ENCODE measurements at places on chromosomes 11 and 22.

GRCh38 chr11:11380883-11381282 is 27.8 kb upstream of the CSNK2A3 start:
- no peak for DNase-seq

GRCh38 chr11:129145276-129145675 is 46.8 kb downstream of the ARHGAP32 start:
- no peak for DNase-seq

DNA sequence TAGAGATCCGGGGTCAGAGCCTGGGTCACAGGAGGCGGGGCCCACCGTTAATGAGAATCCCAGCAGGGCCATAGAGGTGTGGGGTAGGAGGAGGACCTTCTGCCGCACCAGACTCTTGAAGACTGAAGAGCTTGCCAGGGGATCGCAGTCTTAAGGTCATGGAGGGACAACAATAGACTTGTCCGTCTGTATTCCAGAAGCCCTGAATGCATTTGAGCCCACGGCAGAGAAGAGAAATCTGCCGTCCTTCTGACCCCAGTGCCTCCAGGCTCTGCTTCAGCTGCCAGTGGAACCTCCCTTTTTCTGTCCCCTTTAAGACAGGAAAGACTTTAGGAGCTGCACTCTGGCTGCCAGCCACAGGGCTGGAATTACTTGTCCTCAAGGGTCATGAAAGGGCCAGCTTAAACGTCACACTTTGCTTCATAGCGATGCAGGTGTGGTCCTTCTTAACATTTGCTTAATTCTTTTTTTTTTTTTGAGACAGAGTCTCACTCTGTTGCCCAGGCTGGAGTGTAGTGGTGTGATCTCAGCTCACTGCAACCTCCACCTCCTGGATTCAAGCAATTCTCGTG is 15.5 kb upstream of the ST3GAL4 start:
- DNase-seq, result no peak

- no peak for DNase-seq
Observed at GRCh38 chr11:80815752-80816453, 1375.1 kb upstream of the TENM4 start.

GRCh38 chr11:108369064-108369463 is 98.3 kb downstream of the C11orf65 start:
- no peak for DNase-seq

DNA sequence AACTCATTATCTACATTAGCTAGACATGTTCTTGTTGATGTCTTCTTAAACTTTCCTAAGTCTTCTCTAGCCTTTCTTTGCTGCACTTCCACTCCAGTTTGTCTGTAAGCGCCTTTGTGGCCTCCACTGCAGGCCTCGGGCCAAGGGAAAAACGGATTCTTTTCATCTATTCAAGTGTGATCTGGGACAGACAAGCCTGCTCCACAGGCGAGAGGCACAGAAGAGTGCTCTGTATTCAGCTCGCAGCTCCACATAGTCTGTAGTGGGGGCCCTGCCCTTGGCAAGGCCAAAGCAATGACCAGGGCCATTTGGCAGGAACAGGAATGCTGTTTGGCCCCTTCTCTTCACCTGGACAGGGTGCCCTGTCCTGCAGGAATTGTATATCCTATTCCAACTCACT is 84.1 kb upstream of the BARX2 start:
- DNase-seq, result no peak

DNA sequence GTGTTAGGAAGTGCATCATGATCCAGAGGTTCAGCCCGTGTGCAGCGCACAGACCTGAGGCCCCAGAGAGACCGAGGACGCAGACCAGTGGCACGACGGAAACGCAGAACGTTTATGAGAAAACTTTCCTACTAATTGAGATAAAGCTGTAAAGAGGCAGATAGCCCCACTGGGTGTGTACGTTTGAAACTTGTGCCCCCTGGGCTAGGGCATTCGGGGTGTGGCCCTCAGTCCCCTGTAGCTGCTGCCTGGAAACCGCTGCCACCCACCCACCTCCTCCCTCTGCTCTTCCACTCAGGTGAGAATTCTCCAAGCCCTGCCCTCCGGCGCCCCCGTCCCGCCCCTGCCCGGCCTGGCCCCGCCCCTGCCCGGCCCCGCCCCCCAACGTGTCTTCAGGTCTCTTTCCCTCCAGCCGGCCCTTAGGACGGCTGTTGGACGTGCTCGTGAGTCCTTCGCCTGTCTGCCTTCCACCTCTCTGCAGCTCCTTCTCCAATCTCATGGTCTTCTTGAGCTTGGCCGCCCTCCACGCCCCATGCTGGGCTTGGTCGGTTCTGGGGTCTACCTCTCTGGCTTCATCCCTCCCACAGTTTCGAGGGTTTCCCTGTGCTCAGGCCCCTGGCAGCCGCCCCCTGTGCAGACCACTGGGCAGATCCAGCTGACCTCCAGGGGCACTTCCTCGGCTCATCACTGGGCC is 12.1 kb downstream of the MAPK8IP2 start:
- DNase-seq, result no peak

- no peak for DNase-seq
Observed at GRCh38 chr11:5841797-5842196, at the start of gene OR52E6. Gene OR52E6 (minus strand): TSS chr11:5841897. CDS start chr11:5841897, 0 bp downstream.

DNA sequence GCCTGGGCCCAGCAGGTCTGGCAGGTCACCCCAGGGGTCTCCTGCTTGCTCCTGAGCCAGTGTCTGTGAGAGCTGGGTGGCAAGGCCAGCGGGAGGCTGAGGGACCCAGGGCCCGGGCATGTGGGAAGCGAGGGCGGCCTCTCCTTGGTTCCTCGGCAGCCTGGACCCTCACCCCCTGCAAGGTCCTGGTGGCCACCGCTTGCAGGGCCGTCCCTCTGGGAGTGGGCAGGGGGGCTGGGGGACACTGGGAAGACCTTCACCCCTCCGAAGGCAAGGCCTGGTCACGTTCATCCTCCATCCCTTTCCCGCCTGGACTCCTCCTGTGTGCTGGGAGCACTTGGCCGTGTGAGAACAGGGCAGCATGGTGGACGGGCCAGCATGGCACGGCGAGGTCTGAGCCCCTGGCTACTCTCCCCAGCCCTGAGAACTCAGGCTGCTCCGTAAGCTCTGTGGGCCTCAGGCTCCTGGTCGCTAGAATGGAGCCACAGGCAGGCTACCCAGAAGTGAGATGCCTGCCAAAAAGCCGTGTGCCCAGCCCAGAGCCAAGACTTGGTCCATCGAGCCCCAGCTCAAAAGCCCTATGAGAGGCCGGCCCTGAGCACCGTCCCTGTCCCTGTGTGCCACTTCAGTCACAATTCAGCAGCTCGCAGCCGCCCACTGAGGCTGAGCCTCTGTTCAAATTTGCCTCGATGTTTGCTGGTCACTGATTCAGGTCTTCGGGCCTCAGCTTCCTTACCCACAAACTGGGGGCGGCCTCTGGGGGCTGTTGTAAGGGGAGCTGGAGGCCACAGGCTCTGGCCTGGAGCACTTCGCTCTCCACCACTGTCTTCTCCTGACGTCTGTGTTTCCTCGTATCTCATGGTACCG is 45.0 kb downstream of the IGLL1 start:
- DNase-seq, result peak; percentile 8

DNA sequence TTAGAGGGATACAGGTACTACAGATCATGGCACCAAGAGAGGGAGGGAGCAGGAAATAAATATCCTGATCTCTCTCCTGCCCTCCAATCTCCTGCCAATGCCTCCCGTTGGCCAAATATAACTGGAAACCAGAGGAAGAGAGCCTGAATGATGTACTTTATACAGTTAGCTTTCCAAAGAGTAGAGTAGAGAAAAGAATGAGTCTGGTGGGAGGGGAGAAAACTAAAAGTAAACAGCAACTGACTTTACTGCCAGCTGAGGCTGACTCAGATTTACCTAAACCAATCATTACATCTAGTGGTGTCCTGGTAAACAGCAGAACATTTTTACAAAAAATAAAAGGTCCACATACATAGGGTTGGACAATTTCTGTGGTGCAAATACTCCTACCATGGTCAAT is 5.1 kb downstream of the MPZL3 start:
- no peak for DNase-seq

DNA sequence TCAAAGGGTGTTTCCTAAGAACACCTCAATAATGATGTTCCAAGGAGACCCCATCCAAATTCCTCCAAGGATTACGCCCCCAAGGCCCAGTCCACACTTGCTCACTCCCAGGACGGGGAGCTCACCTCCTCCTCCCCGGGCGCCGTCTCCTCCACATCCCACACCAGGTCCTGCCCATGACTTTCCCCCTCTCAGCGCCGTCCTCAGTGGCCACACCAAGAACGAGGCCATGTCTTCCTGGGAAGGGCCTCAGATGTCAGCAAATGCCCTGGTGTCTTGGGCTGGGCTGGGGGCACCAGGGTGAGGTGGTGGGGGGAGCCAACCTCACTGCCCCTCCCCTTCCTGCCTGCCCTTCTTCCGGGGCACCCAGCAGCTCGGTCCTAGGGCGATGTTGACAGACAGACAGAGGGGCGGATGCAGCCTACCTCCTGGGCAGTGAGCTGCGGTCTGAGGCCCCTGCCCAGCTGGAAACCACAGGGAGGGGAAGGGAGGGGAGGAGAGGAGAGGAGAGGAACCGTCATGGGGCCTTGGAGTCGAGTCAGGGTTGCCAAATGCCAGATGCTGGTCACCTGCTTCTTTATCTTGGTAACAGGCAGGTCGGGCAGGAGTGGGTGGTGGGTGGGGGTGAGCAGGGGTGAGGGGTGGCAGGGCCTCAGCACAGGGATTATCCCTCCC is at the start of the genes C11orf21 and TSPAN32:
Gene C11orf21 (minus strand): TSS at position 288 of the 675 bp plus-strand sequence. CDS start 110 bp downstream, at position 178.
Gene TSPAN32 (plus strand): TSS at position 383 of the 675 bp plus-strand sequence. CDS start 137 bp downstream, at position 520.
- peak; percentile 58 for DNase-seq

- DNase-seq, result no peak
Observed at GRCh38 chr11:132623511-132623910, 908.8 kb downstream of the OPCML start.

DNA sequence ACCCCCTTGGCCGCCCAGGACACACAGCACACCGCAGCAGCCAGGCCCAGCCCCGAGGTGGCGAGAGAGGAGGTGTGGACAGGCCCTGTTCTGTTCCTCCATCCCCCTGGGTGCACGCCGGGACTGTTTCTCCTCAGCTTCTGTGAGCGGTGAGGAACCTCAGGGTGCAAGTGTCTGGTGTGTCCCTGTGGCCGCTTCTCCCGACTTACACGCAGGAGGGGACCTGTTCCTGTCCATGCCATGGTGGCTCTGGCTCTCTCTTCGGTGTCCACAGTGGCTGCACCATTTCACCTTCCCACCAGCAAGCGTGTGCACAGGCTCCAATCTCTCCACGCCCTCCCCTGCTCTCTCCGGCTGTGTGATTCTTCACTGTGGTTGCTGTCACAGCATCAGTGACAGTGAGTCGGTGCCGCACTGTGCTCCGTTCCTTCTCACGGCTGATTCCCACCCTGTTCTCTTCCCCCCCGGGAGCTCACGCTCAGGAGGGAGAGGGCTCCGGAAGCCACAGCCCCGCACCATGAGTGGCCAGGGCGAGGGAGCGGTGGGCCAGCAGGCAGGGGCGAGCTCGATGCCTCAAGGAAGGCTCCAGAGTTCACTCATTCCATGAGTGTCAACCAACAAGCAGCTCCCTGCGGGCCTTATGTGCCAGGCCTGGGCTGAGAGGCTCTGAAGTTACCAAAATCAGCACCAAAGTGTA is 18.6 kb upstream of the WNT7B start:
- DNase-seq, result no peak

- no peak for DNase-seq
Observed at GRCh38 chr22:36852056-36852973, 8.5 kb upstream of the NCF4 start.

- no peak for DNase-seq
Observed at GRCh38 chr22:46723882-46724281, 14.2 kb downstream of the CERK start.

DNA sequence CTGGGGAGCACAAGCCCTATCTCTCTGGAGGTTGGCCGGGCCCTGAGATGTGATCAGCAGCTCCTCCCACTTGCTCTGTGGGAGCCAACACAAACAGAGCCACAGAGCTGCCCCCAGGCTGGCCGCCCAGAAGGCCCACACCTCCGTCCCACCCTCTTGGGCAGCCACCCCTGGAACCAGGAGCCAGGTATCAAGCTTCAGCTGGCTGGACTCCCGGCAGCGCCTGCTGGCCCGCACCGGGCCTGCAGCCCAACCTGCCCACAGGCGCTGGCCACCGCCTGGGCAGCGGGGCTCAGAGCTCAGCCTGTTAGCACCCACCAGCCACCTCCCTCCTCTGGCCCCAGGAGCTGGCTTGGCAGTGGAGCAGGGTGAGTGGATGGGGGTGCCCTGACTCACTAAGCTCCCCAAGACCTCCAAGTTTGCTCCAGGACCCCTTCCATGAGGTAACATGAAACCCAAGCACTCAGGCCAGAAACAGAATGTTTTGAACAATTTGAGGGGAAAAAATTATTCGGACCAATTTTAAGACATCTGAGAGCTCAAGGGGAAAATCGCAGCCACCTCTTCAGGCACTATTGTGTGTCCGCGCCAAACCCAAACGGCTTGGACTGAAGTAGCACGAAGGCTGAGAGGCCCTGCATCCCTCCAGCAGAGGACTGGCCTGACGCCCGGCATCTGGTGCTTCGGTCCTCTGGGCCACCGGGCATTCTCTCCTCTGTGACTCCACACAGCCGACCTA is 450.8 kb downstream of the SOX6 start:
- DNase-seq, result no peak

DNA sequence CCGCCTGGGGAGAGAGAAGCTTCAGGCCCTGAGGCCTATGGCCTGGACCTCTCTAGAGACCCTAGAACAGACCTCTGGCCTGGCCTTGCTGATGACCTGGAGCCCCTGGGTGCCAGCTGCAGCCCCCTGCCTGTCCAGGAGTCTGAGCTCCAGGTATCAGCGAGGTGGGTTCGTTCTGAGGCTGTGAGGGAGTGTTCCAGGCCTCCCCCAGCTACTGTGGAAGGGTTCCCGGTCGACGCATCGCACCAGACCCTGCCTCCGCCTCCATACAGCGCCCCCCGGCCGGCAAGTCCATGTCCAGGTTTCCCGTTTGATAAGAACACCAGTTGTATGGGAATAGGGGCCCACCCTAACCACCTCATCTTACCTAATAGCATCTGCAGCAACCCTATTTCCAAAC is 111.1 kb downstream of the KCNQ1 start:
- no peak for DNase-seq

GRCh38 chr11:41031551-41032060 is 427.8 kb downstream of the LRRC4C start:
- DNase-seq, result no peak

GRCh38 chr11:112753706-112754105 is 207.5 kb upstream of the NCAM1 start:
- DNase-seq, result no peak

DNA sequence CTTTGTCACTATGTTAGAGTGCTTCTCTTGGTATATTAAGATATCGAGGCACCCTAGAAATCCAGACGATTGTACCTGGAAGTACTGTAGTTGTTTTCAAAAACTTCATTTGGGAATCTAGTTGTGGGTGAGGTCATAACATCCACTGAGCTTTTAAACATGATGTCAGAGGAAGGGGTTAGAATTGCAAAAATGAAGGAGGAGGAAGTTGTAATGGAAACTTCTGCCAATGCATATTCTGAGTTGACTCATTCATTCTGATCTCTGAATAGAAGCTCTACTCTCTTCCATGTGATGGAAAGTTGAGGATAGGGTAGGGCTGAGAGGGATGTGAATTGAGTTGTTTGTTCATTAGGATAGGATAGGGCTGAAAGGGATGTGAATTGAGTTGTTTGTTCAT is 7.7 kb downstream of the CD44 start:
- no peak for DNase-seq

GRCh38 chr11:118438314-118438931 is 2.1 kb downstream of the KMT2A start:
- peak; percentile 44 for DNase-seq

GRCh38 chr11:105392556-105392955 is 217.3 kb upstream of the GRIA4 start:
- DNase-seq, result no peak

- no peak for DNase-seq
Observed at GRCh38 chr22:29257751-29258181, 10.0 kb downstream of the RHBDD3 start.

- peak; percentile 75 for DNase-seq
Observed at GRCh38 chr11:44538375-44539054, 26.9 kb upstream of the CD82 start.
